ENCODE measurements at places on chromosomes 6 and 20.

- DNase-seq = no peak
Measured at GRCh38 chr6:106359959-106360409, 533 bp upstream of the CRYBG1 start.

DNA sequence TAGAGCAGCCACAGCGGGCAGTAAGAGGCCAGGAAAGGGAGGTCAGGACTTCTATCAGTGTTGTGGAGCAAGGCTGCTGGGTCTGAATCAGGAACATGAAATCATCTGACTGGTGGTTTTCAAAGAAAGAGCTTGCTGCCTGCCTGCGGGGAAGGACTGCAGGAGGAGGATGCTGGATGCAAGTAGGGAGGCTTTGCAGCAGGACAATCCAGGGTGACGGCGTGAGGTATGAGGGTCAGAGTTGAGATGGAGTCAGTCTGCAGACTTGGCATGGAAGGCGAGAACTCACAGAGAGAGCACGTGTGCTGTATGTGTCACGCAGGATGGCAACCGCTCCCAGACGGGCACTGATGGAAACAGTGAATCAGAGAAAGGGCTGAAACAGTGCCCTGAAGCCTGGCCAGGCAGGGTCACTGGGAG, 59.2 kb upstream of the CD93 start:
- DNase-seq = no peak

DNA sequence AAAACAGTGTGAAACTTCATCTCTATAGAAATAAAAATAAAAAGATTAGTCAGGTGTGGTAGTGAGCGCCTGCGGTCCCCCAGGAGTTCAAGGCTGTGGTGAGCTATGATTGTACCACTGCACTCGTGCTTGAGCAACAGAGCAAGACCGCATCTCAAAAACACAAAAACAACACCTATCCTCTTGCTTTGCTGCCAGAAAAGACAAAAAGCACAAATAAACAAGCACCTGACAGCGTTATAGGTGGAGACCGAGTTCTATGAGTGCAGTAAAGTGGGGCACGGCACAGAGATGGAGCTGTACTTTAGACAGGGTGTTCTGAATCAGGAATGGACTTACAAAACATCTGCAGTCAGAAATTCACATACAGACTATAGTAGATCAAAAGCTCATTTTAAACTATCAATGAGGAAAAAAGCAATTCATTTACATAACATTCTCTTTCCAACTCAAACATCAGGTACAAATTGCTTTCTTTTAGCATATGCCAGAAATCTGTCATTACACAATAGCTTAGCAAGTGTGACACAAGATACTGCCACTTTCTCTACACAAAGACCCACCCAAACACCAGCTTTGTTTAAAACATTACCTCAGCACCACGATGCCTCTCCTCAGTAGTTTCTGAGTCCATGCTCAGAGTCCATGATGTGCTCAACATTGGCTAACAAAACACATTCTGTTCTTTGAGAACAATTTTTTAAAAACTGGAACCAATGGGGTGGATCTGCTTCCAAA, 10.1 kb downstream of the EZR start:
- DNase-seq = no peak

GRCh38 chr20:13995841-13996240, 525 bp downstream of the MACROD2 start:
- no peak for DNase-seq

GRCh38 chr20:23410916-23411695, 10.2 kb downstream of the NAPB start:
- DNase-seq = no peak

- no peak for DNase-seq
Measured at GRCh38 chr6:142241061-142241460, 60.7 kb upstream of the ADGRG6 start.

- no peak for DNase-seq
Measured at GRCh38 chr6:2714111-2714895, 36.4 kb downstream of the MYLK4 start.

- DNase-seq = peak; percentile 67
Measured at GRCh38 chr6:133093956-133094355, 147.2 kb upstream of the EYA4 start.

DNA sequence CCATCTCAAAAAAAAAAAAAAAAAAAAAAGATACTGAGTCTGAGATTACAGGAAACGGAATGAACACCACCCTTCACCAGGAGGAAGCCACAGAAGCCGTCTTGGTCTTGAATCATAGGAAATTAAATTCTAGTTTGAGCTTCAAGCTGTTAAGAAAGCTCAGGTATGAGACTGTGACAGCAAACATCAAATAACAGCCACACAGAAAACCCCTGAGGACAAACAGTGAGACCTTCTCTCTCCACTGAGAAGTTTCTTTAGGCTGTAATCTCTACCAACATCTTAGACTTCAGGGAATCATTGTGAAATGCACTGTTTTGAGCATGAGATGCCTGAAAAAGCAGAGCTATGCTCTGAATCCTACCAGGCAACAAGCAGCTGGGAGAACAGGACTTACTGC, 30.8 kb downstream of the PDE10A start:
- no peak for DNase-seq

- no peak for DNase-seq
Measured at GRCh38 chr20:60512443-60512842, 554.2 kb downstream of the CDH26 start.

- no peak for DNase-seq
Measured at GRCh38 chr20:15759594-15759993, 813.7 kb downstream of the KIF16B start.

DNA sequence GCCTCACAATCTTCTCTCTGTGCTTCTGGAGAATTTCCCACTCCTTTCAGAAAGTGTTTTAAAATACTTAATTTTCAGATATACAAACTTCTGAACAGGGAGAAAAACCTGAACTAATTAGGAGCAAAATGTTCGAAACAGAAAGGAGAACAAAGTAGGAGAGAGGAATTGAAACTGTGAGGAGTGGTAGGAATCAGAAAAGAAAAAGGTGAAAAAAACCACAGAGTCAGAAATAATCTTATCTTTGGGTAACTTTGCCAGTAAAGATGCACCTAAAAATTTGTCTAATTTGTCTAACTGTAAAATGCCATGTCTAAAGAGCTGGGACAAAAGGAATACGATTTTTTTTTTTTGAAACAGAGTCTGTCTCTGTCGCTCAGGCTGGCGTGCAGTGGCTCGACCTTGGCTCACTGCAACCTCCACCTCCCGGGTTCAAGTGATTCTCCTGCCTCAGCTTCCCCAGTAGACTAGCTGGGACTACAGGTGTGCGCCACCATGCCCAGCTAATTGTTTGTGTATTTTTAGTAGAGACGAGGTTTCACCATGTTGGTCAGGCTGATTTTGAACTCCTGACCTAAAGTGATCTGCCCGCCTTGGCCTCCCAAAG, 4.7 kb upstream of the RIPOR2 start:
- no peak for DNase-seq

DNA sequence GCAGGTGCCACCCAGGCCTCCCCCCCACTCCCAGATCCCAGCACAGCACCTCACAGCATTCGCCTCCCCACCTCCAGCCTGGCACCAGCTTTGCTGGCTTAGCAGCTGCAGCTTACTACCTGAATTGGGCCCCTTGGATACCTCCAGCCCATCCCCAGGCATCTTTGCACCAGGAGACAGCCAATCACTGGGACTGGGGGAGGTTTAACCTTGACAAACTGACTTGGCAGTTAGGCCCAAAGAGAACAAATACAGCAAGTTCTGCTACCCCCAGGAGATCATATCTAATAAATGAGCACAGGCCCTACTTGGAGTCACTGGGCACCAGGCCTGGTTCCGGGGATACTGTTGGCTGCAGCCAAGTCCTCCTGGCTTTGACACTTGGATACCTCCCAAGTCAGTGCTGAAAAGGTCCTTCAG, 8.8 kb downstream of the PDRG1 start:
- DNase-seq = no peak

DNA sequence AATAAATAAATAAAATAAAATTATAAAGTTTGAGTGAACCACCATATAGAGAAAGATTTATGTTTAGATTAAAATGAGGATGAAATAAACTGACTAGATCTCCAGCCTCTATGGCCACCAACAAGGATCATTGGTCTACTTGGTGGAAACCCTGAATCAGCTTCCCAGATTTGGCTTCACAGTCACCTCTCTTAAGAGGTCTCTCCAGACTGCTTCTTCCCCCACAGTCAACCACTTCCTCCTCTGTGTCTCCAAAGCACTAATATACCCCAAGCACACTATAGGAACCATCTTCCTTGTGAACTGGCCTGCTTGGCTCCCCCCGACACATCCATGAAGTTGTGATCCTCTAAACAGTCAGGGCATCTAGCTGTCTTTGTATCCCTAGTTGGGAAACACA, 529.6 kb upstream of the RNF217 start:
- DNase-seq = no peak

GRCh38 chr6:98769546-98769945, 64.8 kb upstream of the POU3F2 start:
- DNase-seq = peak; percentile 40

DNA sequence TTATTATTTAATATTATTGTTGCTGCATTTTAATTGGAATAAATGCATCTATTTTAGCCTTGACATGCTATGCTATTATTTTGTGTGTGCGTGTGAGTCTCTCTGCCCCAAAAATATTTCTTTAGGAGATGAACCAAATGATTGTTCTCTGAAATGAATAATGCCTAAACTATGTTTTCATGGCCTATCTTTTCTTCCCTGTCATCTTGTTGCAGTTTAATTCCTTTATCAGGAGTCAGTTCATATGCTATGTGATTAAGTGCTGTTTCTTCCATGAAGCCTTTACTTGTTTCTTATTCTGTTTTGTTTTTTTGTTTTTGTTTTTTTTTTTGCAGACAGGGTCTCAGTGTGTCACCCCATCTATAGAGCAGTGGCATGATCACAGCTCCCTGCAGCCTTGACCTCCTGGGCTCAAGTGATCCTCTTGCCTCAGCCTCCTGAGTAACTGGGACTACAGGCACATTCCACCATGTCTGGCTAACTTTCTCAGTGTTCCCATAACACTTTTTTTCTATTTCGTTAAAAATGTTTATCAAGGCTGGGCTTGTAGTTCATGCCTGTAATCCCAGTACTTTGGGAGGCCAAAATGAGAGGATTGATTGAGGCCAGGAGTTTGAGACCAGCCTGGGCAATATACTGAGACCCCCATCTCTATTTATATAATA, 25.7 kb downstream of the TPX2 start:
- DNase-seq = no peak

GRCh38 chr20:22823119-22823518, 212.0 kb upstream of the SSTR4 start:
- no peak for DNase-seq

- DNase-seq = no peak
Measured at GRCh38 chr6:36230371-36230770, 33.8 kb downstream of the BRPF3 start.

GRCh38 chr20:58173091-58173490, 55.4 kb downstream of the ANKRD60 start:
- no peak for DNase-seq

- DNase-seq = no peak
Measured at GRCh38 chr20:43945391-43946205, 30.9 kb downstream of the TOX2 start.

GRCh38 chr6:115618256-115618655, 442.4 kb downstream of the FRK start:
- DNase-seq = no peak

DNA sequence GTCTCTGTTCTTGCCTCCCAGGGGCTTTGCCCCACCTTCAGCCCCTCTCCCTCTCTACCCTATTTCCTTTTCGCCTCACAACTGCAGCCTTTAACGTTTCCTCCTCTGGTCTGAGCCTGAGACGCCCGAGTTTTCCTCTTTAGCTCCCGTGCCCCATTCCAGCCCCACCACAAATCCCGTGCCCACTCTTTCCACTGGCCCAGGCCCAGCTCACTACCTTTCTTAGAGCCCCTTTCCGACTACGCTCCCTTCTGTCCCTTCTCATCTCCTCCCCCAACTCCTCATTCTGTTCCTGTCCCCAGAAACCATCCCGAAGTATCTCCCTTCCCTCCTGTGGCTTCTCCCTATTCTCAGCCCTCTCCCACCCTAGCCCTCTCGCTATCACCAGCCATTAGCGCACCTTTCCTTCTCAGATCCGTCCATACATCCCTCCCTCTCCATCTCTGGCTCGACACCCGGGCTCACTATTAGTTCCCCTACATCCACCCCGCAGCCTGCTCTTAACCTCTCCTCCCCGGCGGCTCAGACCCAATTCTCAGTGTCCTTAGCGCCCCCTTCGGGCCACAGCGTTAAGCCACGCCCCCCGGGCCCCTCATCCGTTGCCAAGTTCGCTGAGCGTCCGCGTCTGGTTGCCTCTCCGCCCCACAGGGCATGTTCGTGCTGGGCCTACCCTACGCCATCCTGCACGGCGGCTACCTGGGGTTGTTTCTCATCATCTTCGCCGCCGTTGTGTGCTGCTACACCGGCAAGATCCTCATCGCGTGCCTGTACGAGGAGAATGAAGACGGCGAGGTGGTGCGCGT, 2.7 kb downstream of the SLC32A1 start:
- no peak for DNase-seq

DNA sequence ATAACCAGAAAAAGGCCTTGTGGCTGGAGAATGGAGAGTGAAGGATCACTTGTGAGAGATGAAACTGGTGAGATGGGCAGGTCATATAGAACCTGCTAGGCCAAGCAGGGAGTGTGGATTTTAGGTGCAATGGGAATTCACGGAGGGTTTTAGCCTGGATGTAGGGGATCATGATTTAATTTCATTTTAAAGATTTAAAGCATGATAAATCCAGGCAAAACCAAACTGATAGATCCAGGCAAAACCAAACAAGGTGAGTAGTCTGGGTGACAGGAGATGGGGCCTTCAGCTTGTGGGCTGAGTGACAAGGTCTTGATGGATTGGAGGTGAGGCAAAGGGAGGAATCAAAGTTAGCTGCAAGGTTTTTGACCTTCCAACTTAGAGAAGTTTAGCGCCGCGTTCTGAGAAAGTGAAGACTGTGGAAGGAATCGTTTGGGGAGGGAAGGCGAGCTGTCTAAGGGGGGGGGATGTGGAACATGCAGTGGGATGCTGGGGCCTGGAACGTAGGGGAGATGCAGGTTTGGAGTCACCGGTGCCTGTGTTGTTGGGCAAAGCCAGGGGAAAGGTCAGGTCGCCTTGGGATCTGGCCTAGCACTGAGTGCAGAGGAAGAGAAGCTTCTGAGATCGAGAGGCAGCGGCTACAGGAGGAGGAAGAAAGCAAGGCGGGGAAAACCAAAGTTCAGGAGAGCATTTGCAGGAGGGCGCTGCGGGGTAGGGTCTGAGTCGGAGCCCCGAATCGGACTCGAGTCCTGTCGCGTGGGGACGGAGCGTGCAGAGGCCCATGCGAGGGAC, 1.3 kb upstream of the PLCG1 start:
- DNase-seq = no peak

DNA sequence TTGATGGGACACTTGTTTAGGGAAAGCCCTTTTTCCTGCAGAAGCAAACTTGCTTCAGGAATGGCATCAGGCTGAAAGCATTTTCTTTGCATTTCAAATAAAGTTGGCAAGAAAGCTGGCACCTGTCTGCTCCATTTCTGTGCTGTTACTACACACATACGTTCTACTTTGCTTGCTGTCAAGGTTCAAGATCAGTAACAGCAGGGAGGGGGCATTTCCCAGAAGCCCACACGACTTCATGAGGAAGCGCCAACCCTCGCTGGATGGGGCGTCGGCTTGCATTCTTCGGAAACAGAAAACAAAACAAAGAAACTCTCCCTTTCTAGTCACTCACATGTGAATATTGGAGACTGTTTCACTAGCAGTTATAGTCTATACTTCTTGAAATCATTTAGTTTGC, 46.4 kb downstream of the AKAP12 start:
- no peak for DNase-seq

- no peak for DNase-seq
Measured at GRCh38 chr20:12977328-12978125, 31.2 kb upstream of the SPTLC3 start.
